ENCODE measurements at places on chromosomes 1 and 21. TPM values are rescaled to one million over a fixed set of nuclear protein-coding genes. Genes with fewer than 3 reads are reported as not detected.

GSTM5 gene
- polyA plus RNA-seq = not detected

CDA gene
- polyA plus RNA-seq = 35.6 TPM

PTPN22 gene
- not detected for polyA plus RNA-seq

CD84 gene
- not detected for polyA plus RNA-seq

GBP5 gene
- polyA plus RNA-seq = not detected

LYPD8 gene
- 0.12 TPM for polyA plus RNA-seq

DNA sequence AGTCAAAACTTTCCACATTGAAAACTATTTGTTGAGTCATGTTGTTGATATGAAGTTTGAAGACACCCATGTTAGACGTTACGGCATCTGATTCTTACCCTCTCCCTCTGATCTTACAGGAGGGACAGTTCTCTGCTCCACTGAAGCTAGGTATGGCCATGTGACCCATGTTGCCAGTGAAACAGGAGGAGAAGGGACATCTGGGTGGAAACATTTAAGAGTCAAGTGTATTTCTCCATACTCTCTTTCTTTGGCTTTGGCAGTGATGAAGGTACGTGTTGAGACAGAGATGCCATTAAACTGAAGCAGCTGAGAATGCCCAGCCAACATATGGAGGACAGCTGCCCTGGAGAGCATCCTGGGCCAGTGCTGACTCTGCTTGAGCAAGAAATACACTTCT lies 198.4 kb upstream of the PTGFR start:
- DNase-seq = no peak

GRCh38 chr1:155019377-155020245 lies 14.0 kb downstream of the DCST2 start:
- no peak for DNase-seq

- DNase-seq = no peak
Measured at GRCh38 chr1:211473823-211474222, 18.1 kb downstream of the RD3 start.

- peak; percentile 22 for DNase-seq
Measured at GRCh38 chr1:37478890-37479254, 4.5 kb downstream of the ZC3H12A start.

DNA sequence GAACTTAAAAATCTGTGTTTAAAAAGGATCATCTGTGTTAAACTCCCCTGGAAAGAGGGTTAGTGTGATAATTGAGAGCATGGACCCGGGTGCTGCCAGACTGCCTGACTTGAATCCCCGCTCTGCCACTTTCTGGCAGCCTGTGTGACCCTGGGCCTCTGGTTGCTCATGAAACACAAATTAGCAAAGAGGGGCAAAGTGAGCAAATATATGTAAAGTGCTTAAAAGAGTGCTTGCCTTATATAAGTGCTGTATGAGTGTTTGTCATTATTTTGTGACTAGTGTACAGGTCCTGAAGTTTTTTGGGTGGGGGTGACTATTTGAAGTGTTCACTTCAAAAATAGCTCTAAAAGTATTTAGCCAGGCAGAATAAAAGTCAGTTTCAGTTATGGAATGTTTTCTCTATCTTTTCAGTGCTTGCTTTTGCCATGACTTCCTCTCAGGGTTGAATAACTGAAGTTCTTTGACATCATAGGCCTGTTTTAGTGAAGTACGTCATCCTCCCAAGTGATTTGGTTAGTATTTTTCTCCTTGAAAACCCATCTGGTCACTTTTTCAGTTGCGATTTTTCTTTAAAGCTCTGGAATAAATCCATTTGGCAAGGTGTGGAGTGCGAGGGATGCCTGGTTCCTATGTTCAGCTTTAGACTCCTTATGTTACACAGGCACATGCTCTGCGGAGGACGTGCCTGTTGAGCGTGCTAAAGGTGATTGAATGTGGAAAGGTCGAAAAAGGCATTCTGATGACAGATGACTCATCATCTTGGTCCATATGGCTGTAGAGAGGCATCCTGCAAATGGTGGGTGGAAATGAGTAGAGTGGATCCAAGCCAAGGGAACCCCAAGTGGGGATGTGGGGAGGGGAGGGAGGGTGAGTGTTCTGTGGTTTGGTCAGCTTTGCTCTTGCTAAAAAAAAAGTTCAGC lies 47.8 kb downstream of the AK4 start:
- DNase-seq = no peak

GRCh38 chr1:213075725-213076124 lies 24.7 kb downstream of the RPS6KC1 start:
- no peak for DNase-seq

DNA sequence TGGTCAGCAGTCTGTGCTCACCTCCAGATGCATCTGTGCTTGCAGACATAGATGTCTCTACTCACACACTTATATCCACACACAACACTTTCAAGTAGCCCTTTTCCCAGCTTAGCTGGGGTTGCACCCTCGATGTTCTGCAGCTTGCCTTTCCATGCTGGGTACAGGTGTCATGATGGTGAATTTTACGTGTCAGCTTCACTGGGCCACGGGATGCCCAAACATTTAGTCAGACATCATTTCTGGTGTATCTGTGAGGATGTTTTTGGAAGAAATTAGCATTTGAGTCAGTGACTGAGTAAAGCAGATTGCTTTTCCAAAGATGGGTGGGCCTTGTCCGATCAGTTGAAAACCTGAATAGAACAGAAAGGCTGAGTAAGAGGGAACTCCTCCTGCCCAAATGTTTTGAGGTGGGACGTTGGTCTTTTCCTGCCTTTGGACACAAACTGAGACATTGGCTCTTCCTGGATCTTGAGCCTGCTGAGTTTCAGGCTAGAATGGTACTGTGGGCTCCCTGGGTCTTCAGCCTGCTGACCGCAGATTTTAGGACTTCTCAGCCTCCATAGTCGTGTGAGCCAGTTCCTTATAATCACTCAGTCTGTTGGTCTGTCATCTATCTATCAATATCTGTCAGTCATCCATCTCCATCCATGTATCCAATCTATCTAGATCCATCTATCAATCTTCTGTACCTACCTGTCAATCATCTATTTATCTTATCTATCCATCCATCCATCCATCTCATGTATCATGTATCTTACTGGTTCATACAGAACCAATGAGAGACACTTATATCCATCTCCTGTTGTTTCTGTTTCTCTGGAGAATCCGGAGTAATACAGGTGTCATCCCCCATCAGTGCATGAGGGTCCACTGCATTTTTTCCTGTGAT lies 12.7 kb upstream of the OBSCN start:
- DNase-seq = no peak

DNA sequence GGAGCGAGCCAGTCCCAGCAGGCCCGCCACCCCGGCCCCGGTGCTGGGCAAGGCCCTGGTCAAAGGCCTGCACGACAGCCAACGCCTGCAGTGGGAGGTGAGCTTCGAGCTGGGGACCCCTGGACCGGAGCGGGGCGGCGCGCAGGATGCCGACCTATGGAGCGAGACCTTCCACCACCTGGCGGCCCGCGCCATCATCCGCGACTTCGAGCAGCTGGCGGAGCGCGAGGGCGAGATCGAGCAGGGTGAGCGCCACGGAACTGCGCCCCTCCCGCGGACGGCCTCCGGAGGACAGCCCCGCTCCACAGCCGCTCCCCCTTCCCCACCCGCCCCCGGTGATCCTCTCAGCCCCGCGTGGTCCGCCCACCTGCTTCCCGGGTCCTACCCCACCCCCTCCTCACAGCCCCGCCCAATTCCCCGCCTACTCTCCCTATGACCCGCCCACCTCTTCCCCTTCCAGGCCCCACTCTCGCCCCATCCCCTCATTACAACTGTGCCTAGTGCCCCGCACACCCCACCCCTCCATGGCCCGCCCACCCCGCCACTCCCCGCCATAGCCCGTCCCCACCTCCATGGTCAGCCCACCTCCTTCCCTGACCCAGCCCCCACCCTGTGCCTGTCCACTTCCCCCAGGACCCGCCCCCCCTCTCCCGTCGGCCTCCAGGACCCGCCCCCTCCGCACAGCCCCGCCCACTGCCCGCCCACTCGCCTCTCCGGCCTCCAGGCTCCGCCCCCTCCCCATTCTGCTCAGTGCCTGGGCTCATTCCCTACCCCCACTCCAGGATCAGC lies 52.7 kb downstream of the VWA5B1 start:
- no peak for DNase-seq

- no peak for DNase-seq
Measured at GRCh38 chr1:208333676-208334075, 89.5 kb upstream of the PLXNA2 start.

- no peak for DNase-seq
Measured at GRCh38 chr1:98073823-98074222, 153.0 kb upstream of the DPYD start.

GRCh38 chr1:245790441-245790840 lies 635.7 kb downstream of the KIF26B start:
- DNase-seq = no peak

All from A549 (cell line).